NCI-H748 treated with DMSO at 0.1 percent for 48 hours (cell line): ENCODE measurements at places on chromosomes 2 and 18.

DNA sequence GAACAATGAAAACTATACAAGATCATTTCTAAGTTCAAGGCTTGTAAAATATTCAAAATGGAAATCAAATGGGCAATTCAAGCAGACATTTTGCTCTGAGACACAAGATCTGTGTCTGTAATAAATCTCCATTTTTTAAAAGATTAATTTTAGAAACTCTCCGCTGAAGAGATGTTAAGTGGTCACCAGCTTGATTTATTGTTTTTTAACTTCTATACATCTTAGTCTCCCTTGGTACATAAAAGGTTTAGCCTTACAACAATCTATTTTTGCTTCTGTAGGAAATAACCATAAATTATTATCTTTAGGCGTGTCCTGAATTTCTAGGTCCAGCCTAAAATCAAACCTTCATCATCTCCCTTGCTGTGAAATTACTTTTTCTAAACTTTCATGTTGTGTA lies 553.6 kb downstream of the NRXN1 start:
- no peak for DNase-seq

DNA sequence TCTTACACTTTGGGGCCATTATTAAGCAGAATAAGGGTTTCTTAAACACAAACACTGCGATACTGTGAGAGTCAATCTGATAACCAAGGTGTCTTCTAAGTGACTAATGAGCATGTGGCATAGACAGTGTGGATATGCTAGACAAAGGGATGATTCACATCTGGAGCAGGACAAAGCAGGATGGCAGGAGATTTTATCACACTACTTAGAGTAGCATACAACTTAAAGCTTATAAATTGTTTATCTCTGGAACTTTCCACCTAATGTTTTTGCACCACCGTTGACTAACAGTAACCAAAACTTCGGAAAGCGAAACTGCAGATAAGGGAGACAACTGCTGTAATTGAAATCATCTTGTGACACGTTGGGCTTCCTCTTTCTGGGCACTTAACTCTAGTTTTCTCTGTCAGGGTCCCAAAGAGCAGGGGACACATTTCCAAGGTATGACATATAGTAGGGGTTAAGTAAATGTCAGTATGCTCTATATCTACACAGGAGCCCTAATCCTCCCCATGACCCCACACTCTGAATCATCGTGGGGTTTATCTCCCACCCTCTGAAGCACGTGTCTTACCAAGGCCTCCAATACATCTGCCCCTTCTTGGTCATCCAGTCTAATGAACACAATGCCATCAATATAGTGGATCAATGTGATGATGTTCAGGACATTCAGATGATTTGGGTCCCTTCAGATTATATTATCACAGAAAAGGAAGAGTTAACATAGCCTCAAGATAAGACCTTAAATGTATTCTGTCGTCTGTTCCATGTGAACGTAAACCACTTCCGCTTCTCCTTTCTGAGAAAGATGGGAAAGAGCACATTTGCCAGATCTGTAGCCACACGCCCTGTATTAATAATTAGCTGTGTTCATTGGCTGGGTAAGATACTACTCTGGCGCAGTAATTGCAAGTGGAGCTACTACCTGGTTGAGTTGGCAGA lies 78.7 kb downstream of the FTCDNL1 start:
- no peak for DNase-seq

- no peak for DNase-seq
Measured at GRCh38 chr18:75558790-75559189, 131.3 kb upstream of the SMIM21 start.

DNA sequence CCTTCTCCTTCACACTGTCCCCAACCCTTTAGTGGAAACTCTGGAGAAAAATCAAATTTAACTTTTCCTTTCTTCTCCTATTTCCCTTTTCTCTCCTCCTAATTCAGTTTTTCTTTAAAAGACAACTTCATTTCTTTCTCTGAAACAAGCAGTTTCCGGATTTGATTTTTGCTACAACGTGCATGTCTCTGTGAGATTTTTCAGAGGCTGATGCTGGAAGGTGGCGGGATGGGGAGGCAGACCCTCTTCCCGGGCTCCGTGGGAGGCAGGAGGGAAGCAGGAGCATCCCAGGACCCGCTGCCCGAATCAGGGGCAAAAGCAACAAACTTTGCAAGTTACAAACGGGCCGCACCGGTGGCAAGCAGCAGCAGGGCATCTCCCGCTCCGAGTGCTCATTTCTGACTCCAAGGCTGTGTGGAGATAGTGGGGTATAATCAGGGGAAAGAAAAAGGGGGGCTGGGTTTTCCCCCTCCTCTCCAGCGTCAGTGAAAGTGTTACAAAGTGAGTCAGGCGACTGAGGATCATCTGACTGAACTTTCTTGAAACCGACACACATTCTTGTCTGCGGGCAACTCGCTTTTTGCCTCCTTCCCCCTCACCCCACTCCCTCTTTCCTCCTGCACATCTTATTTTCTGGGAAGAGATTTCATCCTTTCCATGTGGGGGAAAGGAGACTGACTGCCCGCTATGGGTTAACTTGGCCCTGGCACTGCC lies 6.4 kb downstream of the ZEB2 start:
- DNase-seq: no peak

- no peak for DNase-seq
Measured at GRCh38 chr2:69416147-69416546, 21.1 kb downstream of the NFU1 start.

- DNase-seq: no peak
Measured at GRCh38 chr2:215952860-215953637, 60.3 kb downstream of the MREG start.

- DNase-seq: no peak
Measured at GRCh38 chr2:26279886-26280285, 35.1 kb downstream of the HADHB start.

- no peak for DNase-seq
Measured at GRCh38 chr2:64259312-64259711, 115.1 kb upstream of the PELI1 start.

GRCh38 chr2:67904966-67905365 lies 157.8 kb downstream of the C1D start:
- DNase-seq: no peak

DNA sequence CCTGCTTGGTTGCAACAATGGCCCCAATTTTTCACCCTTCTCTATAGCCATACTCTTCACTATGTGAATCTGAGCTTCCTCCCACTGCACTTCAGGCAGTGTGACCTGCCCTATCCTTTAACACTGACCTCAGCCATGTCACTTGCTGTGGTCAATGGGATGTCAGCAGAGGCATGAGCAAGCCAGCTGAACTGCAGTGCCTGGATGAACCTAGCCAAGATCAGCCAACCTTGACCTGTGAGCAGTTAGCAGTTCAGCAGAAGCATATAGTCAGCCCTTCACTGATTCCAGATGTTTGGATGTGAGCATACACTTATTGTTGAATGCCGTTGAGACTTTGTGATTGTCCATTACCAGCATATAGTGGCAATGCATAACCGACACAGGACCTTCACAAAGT lies 63.4 kb upstream of the BOD1L2 start:
- DNase-seq: no peak

DNA sequence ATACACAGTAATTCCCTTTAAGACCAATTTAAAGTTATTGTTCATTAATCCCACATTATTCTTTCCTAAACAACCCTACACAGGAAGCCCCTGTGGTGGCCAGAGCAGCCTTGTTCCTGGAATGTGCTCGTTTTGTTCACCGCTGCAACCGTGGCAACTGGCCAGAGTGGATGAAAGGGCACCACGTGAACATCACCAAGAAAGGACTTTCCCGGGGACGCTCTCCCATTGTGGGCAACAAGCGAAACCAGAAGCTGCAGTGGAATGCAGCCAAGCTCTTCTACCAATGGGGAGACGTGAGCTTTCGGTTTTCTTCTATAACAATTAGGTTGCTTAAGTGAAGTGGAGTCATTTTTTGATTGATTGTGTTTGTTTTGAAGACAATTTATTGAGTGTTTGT lies 101.0 kb downstream of the UNC80 start:
- no peak for DNase-seq

DNA sequence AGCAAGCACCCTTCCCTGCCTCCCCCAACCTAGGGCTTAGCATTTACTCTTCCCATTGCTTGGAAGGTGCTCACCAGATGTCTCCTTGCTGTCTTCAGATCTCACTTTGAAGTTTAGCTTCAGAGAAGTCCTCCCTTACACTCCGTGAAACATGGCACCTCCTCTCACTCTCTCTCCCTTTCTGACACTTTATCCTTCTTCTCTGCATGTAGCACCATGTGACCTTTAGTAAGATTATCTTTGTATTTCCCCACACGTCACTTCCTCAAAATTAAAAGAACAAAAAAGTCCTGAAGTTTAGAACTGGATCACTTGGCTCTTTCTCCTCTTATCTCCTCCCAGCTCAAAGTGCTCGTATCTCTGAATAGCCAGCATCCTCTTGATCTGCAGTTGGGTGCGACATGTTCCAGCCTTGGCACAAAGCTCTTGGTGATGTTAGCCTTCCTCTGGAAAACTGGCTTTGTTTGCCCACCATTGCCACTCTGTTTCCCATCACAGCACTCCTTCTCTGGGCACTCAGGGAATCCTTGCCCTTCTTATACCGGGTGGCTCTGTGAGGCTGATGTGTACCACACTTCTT lies 40.6 kb upstream of the EPAS1 start:
- DNase-seq: no peak

DNA sequence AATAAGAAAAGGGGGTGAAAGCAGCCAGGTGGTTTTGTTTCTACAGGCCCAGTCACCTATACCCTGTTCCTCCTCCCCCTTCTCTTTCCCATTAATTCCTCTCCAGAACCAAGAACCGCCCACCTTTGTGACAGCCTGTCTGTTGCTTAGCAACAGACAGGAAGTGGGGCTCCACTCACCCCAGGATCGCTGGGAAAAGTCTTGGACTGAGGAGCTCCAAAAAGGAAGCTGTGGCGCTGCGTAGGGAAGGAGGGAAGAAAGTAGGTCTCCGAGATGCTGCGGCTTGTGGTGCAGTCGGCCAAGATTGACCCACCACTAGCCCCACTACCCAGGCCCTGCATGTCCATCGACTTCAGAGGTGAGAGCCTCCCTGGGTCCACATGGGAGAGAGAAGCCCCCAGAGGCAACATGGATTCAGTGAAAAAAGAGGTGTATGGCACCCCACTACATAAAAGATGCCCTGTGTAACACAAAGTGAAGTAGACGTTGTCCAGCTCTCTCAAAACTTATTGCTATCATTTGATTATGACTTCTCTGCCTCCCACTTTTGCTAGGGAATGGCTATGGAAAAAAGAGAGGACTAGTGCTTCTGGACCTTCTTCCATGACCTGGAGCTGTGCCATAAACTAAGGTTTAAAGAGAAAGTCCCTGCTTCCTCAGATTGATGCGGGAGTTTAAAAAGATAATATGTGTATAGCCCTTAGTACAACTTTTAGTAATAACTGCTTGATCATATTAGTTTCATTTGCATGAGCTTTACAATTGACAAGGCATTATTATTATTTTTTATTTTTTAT lies at the start of gene FER1L5:
Gene FER1L5, plus strand, starts transcription at position 201 of the 797 bp plus-strand sequence. Its CDS starts 73 bp downstream, at position 274.
- no peak for DNase-seq

GRCh38 chr2:64751286-64752260 lies 97.9 kb upstream of the SERTAD2 start:
- peak; percentile 60 for DNase-seq

DNA sequence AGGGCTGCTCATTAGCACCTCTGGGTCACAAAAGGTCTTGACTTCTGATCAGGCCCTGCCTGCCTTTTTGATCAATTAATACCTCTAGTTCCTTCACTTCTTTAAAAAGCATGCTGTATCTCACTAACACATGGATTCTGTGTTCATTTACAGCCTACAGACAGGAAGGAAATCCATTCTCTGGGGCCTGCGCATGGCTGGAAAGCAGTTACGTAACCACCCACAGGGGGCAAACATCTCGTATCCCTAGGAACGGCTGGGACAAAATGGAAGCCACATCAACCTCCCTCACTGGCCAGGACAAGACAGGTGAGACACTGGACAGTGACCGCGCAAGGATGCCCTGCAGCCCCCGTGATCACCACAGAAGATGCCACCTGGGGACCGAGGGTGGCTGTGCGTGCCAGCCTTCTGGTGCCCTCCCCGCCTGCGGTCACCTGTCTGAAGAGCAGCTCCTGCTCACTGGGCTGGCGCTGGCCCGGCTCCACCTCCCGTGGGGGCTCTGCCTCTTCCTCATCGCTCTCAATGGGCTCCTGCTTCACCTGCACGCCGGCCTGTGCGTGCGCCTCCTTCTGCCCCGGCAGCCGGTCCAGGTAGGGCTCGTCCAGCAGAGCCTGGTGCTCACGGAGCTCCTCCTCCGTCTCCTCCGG lies 266.9 kb downstream of the TWIST2 start:
- DNase-seq: no peak
